Fibroblast of villous mesenchyme (primary cell): ENCODE measurements at places on chromosomes 5 and 9. TPM values are rescaled to one million over a fixed set of nuclear protein-coding genes. Genes with fewer than 3 reads are reported as not detected.

GRCh38 chr5:31884896-31885295 is 246.0 kb downstream of the PDZD2 start:
- no peak for DNase-seq

DNA sequence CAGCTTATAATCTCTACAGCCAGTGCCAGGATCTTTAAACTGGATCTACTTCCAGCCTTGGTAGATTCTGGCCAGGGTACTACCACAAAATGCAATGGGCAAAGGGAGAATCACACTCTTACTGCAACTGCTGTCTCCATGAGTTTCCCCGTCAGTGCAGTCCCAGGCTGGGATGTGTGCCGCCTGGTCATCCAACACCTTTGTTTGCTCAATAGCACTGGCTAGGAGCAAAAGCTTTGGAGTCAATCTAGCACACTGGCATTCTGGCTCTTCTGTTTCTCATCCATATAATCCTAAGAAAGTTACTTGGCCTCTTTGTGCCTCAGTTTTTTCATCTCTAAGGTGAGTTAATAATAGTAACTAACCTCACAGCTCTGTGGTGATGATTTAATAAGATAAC is 96.9 kb downstream of the FBN2 start:
- DNase-seq: no peak

GRCh38 chr9:70615464-70616138 is 201.1 kb upstream of the KLF9 start:
- DNase-seq: no peak

DNA sequence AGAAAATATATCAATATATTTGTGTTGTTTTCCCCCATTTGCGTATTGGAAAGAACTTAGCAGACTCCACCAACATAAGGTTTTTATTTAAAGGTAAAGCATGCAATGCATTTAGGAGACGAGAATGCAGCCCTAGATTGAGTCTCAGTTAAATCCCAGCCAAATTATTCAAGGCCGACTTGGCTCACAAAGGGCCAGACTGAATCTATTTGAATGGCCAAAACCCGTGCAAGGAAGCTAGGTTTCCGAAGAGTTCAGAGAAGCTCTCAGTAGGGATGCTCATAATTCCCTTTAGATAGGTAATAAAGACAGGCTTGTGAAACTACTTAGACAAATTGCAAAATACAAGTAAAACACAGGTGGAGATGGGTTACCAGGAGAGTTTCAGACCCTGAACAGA is 520.3 kb downstream of the CDH9 start:
- no peak for DNase-seq

DNA sequence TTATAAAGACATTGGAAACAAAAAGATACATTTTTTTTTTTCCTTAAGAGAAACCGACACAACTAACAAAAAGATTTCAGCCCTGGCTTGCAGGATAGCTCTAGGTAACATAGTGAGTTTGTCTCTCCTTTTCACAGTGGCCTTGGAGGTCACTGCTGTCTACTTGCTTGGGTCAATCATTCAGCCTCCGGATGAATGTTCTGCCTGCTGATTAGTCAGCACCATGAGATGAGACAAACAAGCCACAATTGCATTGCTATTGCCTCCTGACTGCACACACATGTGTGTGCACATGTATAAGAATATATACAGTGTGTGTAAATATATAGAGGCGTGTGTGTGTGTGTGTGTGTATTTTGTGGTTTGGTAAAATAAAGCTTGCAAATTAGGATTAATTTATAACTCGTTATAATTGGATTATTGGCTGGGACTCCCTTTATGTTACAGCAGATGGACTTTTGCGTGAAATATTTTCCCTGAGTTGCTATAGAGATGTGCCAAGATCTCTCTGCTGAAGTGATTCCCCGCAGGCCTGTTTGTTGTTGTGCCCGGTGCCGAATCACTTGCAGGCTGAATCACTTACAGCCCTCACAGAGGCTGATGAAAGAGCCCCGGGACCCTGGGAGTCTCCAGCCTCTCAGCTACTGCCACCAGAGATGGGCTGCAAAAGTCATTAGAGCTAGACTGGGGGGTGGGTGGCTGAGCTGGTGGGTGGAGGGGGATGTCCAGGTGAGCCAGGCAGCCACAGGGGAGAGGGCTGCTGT is 161.2 kb downstream of the FGF18 start:
- peak; percentile 21 for DNase-seq

DNA sequence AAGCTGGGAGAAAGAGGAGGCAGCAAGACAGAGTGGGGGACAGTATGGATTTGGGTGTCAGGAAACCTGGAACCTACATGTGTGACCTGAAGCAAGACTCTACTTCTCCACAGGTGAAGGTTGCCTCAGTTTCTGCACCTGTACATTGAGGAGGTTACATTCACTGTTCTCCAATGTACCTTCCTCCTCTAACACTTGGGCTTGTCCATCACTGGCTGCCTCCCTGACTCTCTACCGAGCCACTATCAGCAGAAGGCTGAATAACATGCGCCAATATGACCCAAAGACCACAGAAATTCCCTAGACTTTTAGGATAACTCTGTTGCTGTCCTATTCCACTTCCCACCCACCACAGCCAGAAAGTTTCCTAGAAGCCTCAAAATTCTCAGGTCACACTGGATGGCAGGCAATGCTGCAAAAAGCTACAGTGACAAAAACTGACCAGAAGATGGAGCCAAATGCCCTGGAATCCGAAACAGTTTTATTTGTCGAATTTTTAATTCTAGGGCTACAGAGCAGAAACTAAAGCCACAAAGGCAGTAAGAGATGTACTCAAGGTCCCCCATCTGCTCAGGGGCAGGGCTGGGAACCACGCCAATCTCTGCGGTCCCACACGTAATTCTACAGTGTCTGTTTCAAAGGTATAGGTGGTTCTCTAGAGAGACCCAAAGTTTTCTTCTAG is 64.4 kb downstream of the FAM114A2 start:
- peak; percentile 52 for DNase-seq

- DNase-seq: no peak
Measured at GRCh38 chr5:16140417-16140816, 39.2 kb downstream of the MARCHF11 start.

GRCh38 chr5:80654054-80654390 is 430 bp upstream of the MSH3 start:
- no peak for DNase-seq

- DNase-seq: no peak
Measured at GRCh38 chr9:137498720-137499150, 39.6 kb upstream of the NSMF start.

DNA sequence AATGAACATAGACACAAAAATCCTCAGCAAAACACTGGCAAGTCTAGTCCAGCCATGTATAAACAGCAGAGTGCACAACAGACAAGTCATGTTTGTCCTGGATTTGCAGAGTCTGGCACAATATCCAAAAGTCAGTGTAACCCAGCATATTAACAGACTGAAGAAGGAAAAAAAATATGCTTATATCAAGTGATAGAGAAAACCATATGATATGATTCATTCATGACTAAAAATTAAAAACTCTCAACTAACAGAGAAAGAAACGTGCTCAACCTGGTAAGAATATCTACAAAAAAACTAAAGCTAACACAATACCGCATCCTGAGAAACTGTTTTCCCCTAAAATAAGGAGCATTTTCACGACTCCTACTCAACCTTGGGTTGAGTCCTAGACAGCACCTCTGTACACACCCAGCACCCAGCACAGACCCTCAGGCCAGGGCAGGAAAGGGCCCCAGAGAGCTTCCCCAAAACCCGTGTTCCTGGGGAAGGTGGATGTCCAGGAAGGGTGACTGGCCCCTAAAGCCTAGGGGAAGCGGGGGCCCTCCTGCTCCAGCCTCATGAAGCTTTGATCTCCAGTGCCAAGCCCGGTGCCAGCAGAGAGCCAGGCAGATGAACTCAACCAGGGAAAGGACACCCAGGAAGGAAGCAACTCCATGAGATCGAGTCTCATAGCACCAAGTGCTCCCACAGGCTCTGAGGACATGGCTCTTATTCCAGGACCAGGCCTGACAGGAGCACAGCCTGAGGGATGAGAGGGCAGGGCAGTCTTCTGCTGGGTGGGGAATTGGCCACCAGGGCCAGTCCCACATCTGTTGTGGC is 38.9 kb downstream of the ADAMTS2 start:
- no peak for DNase-seq

DNA sequence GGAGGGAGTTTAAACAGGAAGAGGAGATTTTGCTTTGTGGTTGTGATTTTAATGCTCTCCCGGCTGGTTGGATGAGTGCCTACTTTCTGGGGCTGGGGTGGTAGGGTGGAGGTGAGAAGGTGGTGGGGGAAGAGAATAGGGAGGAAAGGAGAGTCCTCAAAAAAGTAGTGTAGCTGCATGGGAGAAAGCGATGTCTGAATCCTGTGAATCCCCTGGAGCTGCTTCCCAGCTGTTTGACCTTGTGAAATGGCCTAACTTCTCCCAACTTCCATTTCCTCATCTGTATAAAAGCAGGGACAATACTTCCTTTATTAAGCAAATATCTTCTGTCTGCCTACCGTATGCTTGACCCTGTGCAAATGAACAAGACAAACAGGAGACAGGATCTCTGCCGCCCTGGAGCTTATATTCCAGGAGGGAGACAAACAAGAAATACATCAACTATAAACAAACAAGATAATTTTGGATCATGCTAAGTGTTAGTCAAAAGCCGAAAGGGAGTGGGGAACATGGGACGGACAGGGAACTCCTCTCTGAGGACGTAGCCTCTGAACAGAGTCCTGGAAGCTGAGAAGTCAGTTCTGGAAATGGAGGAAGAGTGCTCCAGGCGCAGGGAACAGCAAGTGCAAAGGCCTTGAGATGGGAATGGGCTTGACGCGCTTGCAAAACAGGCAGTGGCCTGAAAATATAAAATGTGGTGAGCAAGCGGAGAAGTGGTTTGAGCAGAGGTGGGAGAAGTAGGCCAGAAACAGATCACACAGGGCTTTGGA is 103.5 kb downstream of the SPRY4 start:
- peak; percentile 33 for DNase-seq

DNA sequence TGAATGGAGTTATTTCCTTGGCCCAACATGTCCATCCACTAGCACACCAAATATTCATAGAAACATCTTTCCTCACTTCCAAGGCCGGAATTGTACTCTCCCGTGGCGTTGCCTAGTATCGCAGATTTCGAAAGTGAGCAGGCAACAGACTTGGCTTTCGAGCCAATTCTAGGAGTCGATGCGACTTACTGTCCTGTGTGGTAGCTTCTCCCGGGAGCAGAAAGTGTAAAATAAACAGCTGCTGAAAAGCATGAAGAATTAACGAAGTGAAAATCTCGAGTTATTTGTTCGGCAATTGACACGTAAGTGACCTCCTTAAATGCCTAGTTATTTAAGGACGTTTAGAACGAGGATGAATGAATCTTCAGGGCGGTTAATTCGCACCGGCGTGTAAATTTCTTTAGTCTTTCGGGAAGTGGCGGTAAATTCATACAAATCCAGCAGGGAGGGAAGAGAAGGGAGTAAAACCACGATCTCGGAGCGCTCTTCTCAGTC is 449 bp upstream of the PCSK5 start:
- peak; percentile 67 for DNase-seq

DNA sequence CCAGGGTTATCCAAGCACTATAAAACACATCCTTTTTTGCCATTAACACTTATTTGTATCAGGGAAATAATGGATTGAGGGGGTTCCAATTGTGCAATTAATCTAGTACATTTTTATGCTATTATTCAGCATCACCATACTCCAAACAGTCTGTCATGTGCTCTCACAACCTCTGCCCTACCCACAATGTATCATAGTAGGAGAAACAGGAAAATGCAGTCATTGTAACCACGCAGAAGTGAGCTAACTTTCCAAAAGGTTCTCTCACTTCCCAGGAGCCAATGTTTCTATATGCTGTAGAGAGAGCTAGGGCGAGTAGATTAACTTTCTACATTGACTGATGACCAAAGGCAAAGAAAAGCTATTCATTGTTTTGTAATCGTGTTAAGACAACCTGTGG is 29.8 kb downstream of the DAB2 start:
- DNase-seq: peak; percentile 76

GRCh38 chr5:35160486-35161116 is 69.7 kb downstream of the PRLR start:
- peak; percentile 48 for DNase-seq

GRCh38 chr5:1633605-1634336 is 110.0 kb upstream of the LPCAT1 start:
- peak; percentile 73 for DNase-seq

DNA sequence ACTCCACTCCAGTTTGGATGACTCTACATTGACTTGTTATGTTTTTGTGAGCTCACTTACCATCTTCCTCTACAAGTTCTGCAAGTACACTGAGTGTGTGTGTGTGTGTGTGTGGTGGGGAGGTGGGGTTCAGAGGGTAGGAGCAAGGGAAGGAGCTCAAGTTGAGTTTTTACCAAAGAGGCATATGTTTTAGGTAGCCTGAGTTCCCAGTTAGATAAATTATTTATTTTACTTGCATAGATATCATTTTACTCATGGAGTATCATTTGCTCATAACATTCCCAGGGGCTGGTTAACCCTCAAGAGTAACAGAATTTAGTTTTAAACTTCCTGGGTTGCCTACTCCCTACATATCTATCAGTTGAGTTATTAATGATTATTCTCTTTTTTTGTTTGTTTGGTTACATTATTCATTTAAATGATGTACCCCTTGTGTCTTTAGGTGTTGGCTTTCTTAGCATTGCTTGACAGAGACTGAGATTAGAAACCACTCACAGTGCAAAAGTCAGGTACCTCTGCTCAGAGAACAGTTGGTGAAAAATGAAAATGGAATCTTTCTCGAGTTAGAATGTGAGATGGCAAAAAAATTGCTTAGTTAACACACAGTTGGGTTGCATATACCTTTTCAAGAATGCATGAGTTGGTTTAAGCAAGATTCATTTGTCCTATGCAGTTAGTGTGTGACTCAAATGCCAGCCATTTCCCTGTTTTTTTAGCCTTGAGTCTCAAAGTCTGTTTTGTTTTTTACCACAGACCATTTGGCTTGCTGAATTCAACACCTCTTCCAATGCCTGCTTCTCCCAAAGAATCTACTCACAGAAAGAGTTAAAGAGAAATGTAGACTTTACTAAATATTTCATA is 29.2 kb downstream of the TNFSF8 start:
- DNase-seq: no peak

DNA sequence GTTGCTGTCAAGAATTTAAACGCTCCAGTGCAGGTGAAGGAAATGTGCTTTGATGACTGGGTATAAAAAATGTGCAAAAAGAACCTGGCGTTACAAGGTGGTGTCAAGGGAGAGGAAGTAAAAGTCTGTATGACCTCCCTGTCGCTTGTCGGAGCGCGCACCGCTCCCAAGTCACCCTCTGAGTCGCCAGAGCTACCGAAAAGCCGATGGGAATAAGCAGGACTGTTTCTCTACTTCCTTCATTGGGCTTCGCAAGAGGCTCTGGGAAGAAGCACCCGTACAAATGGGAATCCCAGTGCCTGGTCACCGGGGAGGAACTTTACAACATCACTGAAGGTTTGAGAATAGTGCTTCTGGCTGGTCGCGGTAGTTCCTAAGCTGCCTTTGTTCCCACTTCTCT is 1.3 kb upstream of the DMRT2 start:
- DNase-seq: no peak

- DNase-seq: peak; percentile 94
Measured at GRCh38 chr9:129143031-129143927, 32.1 kb downstream of the PTPA start.

GRCh38 chr9:35905051-35905781 is 786 bp upstream of the HRCT1 start:
- DNase-seq: peak; percentile 50

- no peak for DNase-seq
Measured at GRCh38 chr5:6454628-6455053, 6.0 kb downstream of the UBE2QL1 start.

PAPPA gene
- 42.5 and 104 TPM in 2 replicates for total RNA-seq

SPINK14 gene
- not detected in 2 replicates for total RNA-seq

LPAR1 gene
- 54.4 and 108 TPM in 2 replicates for total RNA-seq

F12 gene
- total RNA-seq: 0.43 and 0.64 TPM in 2 replicates

BHMT2 gene
- 21.3 and 34.5 TPM in 2 replicates for total RNA-seq

FEM1C gene
- 11.3 and 17.3 TPM in 2 replicates for total RNA-seq

HAVCR1 gene
- total RNA-seq: not detected in 2 replicates

SLC45A2 gene
- under 0.01 TPM in 1 of 2 replicates, not detected in the other for total RNA-seq

HRH2 gene
- total RNA-seq: not detected in 2 replicates
